ENCODE measurements at places on chromosomes 2 and 18.

GRCh38 chr2:204743393-204743960 is 198.2 kb downstream of the PARD3B start:
- DNase-seq: no peak

DNA sequence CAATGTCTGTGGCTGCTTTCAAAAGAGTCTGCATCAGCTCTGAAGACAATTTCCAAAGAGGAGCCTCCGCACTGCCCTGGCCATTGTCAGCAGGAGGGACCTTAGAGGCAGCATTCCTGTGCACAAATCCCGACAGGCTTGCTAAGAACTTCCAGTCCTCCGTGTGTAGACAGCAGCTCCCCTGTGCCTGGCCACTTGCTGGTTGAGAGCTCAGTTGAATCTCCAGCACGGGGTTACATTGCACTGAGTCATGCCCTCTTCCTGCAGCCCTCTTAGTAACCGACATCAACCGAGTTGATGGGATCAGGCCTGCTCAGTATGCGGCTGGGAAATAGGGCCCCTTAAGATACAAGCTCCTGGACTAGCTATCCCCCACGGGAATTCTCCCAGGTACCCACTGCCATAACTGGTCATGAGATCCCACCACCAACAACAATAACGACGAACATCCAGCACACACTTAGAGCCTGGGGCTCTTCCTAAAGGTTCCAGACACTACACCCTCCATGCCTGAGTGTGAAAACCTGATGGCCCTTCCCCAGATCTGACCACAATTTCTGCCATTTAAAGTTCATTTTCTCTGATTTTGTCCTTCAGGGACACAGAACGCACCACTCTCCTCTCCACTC is 12.0 kb downstream of the ATP6V1B1 start:
- DNase-seq: no peak

DNA sequence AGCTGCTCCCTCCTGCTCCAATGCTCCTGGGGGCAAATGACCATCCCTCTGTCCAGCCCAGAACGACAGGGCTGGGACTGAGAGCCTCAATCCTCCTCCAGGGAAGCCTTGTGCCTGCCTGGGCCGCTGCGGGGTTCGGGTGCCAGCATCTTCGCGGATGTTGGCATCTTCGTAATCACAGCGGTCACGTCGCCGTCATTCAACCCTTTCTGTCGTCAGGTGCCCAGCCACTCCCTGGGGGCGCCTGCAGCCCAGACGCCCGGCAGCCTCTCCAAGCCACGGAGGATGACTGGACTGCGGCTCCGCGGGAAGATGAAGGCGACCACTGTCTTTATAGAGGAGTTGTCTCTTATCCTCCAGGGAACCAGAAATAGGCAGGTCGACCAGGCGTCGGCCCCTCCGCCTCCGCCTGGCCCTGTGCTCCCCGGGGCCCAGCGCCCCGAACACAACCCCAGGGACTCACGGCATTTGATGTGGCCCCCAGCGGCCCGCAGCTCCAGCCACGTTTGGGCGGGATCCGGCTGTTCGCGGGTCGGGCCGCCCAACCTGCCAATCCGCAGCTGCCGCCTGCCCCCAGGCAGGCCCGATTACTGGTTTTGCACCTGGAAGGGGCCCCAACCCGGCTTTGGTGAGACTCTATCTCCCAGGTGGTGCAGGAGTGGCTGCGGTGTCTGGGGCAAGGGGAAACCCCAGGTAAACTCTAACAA is 113.9 kb downstream of the THNSL2 start:
- DNase-seq: no peak

GRCh38 chr2:74559912-74560311 is 5.4 kb downstream of the DOK1 start:
- no peak for DNase-seq

DNA sequence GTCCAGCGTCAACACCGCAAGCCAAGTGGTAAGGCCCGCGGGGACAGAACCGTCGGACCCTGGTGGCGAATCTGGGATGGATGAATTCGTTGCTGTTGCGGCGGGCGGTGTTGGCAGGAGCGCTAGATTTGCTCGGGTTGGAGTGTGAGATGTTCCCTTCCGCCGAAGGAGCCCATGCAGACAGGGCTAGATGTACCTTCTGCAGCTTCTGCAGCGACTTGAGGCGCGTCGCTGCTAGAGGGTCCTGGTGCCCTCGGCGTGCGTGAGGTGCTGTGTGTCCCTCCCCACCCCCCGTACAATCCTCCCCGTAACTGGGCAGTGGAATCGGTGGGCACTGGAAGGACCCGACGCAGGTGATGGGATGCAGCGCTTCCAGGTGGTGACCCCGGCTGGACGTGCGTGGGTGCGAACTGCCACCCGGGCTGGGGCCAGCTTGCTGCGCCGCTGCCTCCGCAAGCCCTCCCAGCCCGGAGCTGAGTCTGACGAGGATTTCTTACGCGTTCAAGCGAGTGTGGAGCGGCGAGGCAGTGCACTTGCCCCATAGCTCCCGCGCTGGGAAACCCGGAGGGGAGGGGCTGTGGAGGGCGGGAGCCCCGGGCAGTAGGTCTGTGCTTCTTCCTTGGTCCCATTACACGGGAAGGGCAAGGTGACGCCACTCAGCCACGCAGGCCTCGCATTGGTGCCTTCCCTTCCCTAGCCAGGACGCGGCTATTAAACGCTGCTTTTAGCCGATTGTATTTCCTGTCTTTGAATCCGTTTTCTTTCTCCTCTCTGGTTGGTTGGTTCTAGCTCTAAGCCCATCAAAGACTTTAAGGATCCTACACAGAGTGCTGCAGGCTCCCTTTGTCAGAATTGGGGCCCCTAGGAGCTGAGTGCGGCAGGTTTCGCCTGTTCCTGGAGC is 34.2 kb downstream of the CHRNA1 start:
- DNase-seq: no peak

DNA sequence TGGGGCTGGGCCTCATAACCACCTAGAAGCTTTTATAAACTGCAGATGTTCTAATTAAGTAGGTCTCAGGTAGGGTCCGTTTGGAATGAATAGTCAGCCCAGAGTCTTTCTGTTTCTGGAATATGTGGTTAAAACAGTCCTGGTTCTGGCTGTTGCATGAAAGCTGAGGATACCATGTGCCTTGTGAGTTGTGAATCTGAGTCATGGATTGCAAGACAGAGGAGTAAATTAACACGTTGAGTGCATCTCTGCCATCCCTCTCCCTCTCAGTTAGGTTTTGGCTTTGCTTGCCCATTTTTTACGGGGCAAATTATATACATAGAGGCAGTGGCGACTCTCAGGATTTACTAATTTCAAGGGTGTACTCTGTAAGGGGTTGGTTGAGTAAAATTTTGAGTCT is 59.1 kb downstream of the NCK2 start:
- no peak for DNase-seq

GRCh38 chr18:9872823-9873222 is 12.9 kb upstream of the TXNDC2 start:
- DNase-seq: no peak

DNA sequence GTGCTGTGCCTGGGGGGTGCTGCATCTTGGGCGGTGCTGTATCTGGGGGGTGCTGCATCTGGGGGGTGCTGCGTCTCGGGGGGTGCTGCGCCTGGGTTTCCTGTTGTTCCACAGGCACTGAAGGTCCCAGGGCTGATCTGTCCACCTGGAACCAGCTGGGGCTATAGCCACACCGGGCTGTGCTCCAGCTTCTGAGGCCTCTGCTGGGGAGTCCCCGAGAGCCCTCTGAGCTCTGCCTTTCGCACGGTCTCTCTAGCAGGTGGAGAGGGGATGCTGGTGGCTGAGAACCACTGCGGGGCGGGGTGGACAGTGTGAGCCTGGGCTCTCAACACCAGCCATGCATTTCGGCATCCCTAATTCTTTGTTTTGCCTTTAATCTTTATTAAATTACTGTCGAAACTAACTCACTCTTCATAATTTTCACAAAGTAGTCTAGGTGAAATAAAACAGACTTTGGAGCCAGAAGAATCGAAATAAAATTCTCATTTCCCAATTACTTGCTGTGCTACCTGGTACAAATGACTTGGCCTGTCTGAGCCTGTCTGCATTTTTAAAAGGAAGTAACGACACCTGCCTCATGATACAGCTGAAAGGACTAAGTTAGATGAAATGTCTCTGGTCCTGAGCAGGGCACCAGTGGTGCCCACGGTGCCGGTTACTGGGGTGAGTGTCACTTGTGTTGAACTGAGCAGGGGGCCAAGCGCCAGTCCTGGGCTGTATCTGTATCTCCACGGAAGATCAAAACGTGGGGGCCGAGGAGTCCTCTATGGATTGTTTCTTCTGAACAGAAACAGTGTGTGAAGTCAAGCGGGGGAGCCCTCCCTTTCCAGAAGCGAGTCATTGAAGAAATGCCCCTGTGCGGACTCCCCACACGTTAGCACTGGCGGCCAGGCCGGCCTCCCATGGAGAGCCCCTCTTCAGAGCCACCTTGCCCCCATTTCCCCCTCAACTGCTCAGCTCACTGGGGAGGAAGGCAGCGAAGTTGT is 142.0 kb downstream of the ASB1 start:
- DNase-seq: no peak

GRCh38 chr2:111191877-111192276 is 71.2 kb downstream of the BCL2L11 start:
- no peak for DNase-seq

- DNase-seq: no peak
These were observed 21.4 kb downstream of the THAP4 start for GRCh38 chr2:241615522-241616052.

DNA sequence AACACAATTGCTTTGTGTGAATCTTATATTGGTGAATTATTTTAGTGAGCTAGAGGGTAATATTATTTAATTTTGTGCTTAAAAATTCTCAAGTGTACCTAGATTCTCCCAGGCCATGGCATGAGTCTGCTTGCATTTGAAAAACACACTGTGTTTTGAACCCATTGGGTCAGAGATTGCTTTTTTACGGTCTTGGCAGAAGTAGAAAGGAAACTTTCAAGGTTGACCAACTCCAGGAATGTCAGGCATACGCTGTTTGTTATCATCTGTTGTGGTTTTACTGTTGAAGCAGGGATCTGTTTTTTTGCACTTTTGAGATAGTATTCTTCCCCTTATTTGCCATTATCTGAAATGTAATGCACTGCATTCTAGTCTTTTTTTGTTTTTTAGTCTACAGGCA is 377.4 kb downstream of the RPRM start:
- no peak for DNase-seq

GRCh38 chr2:118265873-118266455 is 177.7 kb downstream of the INSIG2 start:
- DNase-seq: no peak

GRCh38 chr2:224479826-224480225 is 77.9 kb upstream of the FAM124B start:
- DNase-seq: no peak

DNA sequence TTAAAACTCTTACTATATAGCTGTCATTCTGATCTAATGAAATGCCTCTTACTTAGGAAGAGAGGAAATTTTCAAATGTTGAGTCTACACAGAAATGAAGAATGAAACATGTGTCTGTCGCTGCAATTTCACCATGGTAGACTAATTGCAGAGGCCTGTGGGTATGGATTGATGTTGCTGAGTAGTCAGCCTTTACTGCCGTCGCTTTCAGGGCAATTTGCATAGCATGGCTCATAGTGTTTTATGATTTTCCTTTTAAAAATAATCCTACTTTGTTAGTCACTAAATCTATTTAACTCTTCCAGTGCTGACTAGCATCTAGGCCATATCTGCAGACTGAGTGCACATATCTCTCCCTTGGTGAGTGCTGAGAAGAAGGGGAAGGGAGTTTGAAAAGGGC is 819.2 kb downstream of the SATB2 start:
- DNase-seq: no peak

DNA sequence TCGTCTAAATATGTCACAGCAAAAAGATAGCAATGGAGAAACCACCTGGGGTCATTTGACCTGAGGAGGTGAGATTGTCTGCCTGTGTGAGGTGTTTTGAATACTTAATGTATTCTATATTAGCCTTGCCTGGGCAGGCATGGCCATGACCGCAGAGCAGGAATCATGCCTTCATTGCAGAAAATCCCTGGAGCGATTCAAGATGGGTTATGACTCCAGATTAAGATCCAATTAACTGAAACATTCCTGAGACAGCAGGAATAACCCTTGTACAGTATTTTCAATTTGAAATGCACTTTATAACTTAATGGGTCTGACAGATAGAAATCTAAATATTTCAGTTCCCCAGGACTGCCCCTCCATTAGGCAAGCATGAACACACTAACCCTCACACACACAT is 227.3 kb upstream of the RAB6C start:
- DNase-seq: no peak

GRCh38 chr18:70621710-70622109 is 332.9 kb downstream of the SOCS6 start:
- no peak for DNase-seq

DNA sequence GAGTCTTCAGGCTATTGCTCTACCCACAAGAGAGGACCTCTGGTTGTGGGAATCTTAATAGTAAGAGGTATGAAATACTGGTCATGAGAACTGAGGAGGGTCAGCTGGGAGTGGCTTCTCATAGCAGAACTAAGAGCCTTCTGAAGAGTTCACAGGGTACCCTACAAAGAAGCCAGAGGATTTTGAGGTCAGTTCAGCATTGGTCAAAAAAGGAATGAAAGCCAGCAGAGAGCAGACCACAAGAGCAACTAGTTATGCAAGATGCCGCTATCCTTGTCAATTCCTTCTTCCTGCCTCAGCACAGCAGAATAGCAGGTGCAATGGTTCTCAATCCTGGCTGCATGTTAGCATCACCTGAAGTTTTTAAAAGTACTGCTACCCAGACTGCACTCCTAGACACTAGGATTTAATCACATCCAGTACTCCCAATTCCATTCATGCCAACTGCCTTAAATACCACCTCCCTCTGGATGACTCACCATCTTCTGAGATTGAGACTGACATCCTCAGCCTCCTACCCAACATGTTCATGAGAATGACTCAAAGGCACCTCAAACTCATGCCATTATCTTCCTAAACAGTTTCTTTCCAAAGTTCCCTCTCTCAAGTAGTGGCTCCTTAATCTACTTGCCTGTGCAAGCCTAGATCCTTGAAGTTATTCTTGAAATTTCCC is 81.0 kb upstream of the RBMS1 start:
- no peak for DNase-seq

- DNase-seq: no peak
These were observed 392.4 kb downstream of the TNS1 start for GRCh38 chr2:217610401-217610814.

DNA sequence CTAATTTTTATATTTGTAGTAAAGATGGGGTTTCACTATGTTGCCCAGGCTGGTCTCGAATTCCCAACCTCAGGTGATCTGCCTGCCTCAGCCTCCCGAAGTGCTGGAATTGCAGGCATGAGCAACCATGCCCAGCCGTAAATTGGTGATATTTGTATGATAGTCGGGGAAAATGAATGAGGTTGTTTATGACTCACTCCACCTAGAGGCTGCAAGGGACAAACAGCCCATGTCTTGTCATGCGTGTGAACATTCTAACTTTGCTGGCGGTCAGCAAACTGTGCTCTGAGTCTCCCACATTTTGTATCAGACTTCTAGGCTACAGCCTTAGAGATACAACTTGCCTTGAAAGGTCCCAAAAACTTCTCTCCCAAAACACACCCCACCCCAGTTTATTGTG is 133.5 kb upstream of the DTNA start:
- no peak for DNase-seq

DNA sequence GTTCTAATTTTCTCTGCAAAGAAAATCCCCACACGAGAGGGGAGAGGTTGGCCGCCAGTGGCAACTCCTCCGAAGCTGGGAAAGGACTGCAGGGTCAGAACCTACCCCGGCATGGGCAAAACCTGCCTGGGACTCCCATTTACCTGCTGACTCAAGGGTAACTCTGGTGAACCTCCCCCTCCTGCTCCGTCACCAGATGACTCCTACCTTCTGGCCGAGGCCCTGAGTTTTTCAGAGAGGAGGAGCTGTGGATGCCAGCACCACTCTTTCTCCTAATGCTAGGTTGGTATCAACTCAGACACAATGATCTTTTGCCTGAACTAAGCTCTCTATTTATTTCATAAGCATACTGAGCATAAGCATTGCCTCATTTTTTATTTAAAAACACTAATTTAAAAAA is 96.6 kb downstream of the ALPK2 start:
- DNase-seq: no peak
